ENCODE measurements at places on chromosomes 7 and 10.
A peak's percentile ranks its signal among the peaks of the same experiment; 100 is the strongest.

DNA sequence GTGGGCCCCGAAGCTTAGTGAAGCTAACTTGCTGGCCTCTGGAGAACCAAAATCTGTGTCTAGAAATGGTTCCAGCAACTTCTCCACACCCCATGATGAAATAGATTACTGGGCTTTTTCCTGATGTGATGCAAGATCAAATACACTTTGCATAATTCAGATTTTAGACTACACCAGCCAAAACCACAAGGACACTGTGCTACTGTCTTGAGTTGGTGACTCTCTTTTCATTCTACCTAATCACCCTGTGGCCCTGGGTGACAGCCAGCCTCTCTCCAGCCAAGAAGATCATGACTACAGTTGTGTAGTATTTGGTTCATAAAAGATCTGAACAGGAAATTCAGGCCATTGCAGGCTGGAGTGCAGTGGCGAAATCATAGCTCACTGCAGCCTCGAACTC lies 22.2 kb downstream of the AZGP1 start:
- H3K27me3 ChIP-seq = peaks cover 20% of the 10 kb centered on the region
- H3K4me3 ChIP-seq = peak overlapping the region; percentile 65
- peak; percentile 34 for DNase-seq

DNA sequence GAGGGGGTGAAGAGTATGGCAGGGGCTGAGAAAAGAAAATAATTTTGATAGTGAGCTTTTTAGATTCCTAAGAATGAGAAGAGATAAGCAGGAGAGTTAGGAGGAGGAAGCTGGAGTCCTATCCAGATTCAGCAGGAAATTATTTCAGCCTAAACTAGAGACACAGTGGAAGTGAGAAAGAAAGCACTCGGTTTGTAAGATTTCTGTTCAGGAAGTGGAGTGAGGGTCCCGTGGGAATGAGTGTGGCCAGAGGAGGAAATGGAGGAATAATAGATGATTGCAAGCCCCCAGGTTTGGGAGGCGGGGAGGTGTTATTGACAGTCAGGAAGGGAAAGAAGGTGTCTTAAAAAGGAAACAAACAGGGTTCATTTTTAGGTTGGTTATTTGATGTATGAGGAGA lies 84.8 kb upstream of the NRP1 start:
- DNase-seq = no peak
- H3K4me1 ChIP-seq = no peaks in the 10 kb centered on the region
- H3K27ac ChIP-seq = no peak overlapping the region
- peaks cover 73% of the 10 kb centered on the region for H3K27me3 ChIP-seq
- H3K36me3 ChIP-seq = no peaks in the 10 kb centered on the region

DNA sequence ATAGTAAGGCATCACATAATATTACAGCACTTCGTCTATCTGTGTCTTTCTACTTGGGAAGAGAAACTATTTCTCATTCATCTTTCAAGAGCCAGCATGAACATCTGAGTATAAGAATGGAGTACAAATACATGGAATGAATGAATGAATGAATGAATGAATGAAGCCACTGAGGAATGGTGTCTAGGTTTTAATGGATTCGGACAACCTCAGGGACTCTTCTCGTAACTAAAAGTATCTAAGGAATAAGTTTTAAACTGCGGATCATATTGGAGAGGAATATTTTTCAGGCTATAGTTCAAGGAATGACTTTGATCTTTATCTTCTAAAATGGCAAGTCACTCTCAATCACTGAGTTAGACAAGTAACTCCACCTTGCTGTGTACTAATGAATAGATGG lies 199.0 kb downstream of the DOCK4 start:
- no peaks in the 10 kb centered on the region for H3K36me3 ChIP-seq
- H3K4me3 ChIP-seq = no peak overlapping the region
- peaks cover 7% of the 10 kb centered on the region for H3K4me1 ChIP-seq
- DNase-seq = no peak

DNA sequence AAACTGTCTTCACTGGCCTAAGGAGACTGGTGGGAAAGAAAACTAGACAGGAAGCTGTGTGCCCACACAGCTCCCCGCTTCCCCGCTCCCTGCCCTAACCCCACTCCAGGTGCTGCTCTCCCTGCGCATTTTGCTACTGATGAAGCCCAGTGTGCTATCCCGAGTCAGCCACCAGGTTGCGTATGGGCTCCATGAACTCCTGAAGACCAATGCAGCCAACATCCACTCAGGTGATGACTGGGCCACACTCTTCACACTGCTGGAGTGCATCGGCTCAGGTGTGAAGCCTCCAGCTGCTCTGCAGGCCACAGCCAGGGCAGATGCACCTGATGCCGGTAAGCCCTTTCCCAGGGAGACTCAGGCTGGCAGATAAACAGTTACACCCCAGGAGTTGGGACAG lies 20.3 kb upstream of the NFKB2 start:
- H3K4me1 ChIP-seq = no peaks in the 10 kb centered on the region
- DNase-seq = no peak
- H3K27ac ChIP-seq = no peak overlapping the region
- no peak overlapping the region for H3K4me3 ChIP-seq

DNA sequence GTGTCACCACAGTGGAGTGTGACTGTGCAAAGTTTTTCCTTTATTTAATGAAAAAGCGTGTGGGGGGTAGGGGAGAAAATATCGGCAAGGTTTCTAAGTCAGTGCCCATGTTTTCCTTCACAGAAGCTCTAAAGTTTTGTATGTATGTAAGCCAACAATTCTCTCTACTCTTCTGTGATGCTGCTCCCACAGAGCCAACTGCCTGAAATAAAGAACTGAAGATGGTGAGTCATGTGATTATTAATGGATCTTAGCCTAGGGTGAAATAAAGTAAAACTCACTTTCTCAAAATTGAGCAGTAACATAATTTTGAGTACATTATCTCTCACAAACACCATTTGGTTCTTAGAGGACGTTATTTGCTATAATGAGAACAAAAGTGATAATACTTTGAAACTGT lies 143.7 kb downstream of the ELMO1 start:
- peaks cover 26% of the 10 kb centered on the region for H3K4me1 ChIP-seq
- no peak for DNase-seq

DNA sequence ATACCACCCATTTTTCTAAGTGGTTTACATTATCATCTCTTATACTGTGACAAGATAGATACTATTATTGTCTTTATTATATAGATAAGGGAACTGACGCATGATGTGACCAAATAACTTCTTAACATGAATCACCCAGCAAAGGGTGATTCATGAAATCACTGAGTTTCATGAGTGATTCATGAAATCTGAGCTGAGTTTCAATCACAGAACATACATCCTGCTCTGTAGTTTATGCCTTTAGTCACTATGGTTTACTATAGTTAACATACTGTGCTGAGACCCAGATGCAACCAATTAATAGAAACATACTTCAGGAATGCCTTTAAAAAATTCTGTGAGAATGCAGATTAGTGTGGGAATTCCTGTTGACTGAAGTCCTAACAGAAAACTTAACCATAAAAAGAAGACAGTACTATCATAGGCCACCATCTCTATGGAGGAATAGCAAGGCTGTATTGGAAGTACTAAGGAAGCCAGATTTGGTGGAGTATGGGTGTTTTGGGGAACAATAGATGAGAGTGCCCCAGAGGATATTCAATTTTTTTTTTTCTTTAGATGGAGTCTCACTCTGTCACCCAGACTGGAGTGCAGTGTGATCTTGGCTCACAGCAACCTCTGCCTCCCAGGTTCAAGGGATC lies 43.1 kb upstream of the SEMA3A start:
- H3K4me3 ChIP-seq = no peak overlapping the region
- peak overlapping the region; percentile 15 for H3K27ac ChIP-seq
- H3K4me1 ChIP-seq = peaks cover 4% of the 10 kb centered on the region
- no peak for DNase-seq

DNA sequence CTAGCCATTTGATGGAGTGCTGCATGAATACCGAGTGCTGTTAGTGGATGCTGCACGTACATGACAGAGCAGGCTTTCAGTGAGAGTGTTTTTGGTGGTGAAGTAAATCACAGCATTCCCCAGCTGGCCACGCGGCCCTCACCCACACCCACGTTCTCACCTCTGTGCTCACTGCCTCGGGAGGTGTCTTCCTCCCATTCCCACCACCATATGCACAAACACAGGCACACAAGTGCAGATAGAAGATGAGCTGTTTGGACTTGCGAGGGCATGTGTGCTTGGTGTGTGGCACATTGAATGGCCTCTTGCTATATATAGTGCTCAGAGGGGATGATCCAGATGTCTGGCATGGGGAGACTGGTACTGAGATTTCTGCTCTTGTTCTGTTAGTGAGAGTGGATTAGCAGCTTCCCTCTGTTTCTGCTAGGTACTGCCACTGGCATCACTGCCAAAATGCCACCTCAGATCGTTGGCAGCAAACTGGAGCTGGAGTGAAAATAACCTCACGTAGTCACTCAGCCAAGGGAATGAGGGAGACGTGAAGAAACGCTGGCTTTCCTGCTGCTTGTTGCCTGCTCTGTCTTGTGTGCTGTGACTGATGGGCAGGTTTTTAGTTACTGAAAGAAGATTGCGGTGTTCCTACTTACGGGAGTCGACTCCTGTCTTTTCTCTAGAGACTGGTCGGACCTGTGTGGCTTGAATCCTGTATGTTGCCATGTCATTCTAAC lies 19.1 kb downstream of the DNAJB6 start:
- peaks cover 84% of the 10 kb centered on the region for H3K4me1 ChIP-seq
- no peak for DNase-seq
- H3K27me3 ChIP-seq = no peaks in the 10 kb centered on the region
- H3K36me3 ChIP-seq = peaks cover 15% of the 10 kb centered on the region

DNA sequence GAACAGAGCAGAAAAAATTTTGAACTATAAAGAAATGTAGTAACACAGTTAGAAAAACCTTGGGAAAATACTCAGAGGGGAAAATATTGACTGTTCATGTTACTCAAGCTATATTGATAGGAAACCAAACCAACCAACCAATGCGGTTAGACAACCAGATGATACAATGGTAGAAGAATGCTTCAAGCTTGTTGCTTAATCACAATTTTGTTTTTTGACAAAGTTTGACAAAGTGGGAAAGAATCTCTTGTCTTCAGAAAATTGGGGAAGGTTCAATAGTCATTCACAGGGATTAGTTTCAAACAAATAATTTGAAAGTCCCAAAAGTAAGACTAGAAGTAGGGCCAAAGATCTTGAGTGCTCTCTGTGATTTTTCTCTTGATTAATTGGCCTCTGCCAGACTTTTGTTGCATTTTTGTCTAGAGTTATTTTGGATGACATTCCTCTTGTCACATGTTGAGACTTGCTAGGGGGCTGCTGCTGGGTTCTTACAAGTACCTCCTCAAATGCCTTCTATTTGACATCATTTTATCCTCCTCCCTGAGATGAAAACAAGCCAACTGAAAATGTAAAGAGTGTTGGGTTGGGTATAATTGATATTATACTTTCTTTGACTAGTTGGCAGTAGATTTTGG lies 233.1 kb upstream of the PHYHIPL start:
- H3K36me3 ChIP-seq = no peaks in the 10 kb centered on the region
- no peaks in the 10 kb centered on the region for H3K4me1 ChIP-seq
- no peak overlapping the region for H3K27ac ChIP-seq
- H3K4me3 ChIP-seq = no peak overlapping the region
- DNase-seq = no peak

DNA sequence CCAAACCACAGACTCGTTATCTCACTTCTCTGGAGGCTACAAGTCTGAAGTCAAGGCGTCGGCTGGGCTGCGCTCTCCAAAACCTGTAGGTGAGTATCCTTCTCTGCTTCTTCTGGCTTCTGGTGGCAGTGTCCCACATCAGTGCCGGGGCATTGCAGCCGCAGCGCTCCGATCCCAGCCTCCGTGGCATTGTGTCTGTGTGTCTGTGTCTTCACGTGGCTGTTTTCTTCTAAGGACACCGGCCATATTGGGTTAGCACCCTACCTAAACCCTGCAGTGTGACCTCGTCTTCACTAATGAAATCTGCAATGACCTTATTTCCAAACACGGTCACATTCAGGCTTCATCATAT lies 584.9 kb upstream of the COBL start:
- H3K36me3 ChIP-seq = peaks cover under 1% of the 10 kb centered on the region
- H3K4me3 ChIP-seq = no peak overlapping the region
- no peaks in the 10 kb centered on the region for H3K27me3 ChIP-seq
- no peak for DNase-seq

GRCh38 chr7:40658729-40659128 lies 523.9 kb downstream of the SUGCT start:
- H3K36me3 ChIP-seq = no peaks in the 10 kb centered on the region
- DNase-seq = no peak

DNA sequence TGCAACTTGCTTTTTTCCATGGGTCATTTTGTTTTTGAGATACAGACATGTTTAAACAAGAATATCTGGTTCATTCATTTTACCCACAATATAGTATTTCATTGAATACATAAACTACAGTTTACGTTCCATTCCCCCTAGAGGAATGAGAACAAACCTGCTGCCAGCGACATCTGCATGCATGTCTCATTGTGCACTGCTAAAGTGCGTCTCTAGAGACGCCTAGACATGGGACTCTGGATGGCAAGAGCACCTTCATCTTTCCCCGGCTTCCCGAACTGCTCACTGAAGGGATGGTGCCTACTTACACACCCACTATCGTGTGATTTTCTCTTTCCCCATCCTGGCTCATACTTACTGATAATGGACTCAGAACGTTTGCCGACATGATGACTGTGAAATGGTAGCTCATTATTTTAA lies 1.2 kb upstream of the ZNF777 start:
- H3K4me3 ChIP-seq = peak overlapping the region; percentile 2
- peaks cover 20% of the 10 kb centered on the region for H3K4me1 ChIP-seq
- H3K27ac ChIP-seq = no peak overlapping the region
- H3K27me3 ChIP-seq = no peaks in the 10 kb centered on the region

- DNase-seq = no peak
- H3K27ac ChIP-seq = no peak overlapping the region
- peaks cover 21% of the 10 kb centered on the region for H3K27me3 ChIP-seq
These were observed 154.4 kb upstream of the LANCL2 start for GRCh38 chr7:55210716-55211115.

GRCh38 chr7:80346704-80347103 lies 165.2 kb downstream of the GNAT3 start:
- H3K4me3 ChIP-seq = peak overlapping the region; percentile 67
- peaks cover 21% of the 10 kb centered on the region for H3K4me1 ChIP-seq
- DNase-seq = peak; percentile 12
- H3K36me3 ChIP-seq = no peaks in the 10 kb centered on the region

GRCh38 chr10:44385026-44385695 lies at the start of gene CXCL12:
Gene CXCL12, minus strand, starts transcription at chr10:44385097. Its CDS starts 92 bp downstream, at chr10:44385005.
- H3K4me3 ChIP-seq = peak within 1 kb of the TSS; percentile 75
- no peaks in the 10 kb centered on the region for H3K4me1 ChIP-seq
- peaks cover 30% of the 10 kb centered on the region for H3K27me3 ChIP-seq
- DNase-seq = no peak
- H3K36me3 ChIP-seq = no peaks in the 10 kb centered on the region
- no peak within 1 kb of the TSS for H3K27ac ChIP-seq

- peaks cover 19% of the 10 kb centered on the region for H3K27me3 ChIP-seq
- DNase-seq = no peak
- H3K36me3 ChIP-seq = no peaks in the 10 kb centered on the region
- no peak overlapping the region for H3K4me3 ChIP-seq
These were observed 17.4 kb downstream of the AUTS2 start for GRCh38 chr7:69615685-69616084.
